Stimulated activated CD4-positive, alpha-beta T cell treated with anti-CD3 and anti-CD28 coated beads, Interleukin-2, amount 100 ng/mL, for 24 hours (primary cell): ENCODE measurements at places on chromosomes 11 and 22.

DNA sequence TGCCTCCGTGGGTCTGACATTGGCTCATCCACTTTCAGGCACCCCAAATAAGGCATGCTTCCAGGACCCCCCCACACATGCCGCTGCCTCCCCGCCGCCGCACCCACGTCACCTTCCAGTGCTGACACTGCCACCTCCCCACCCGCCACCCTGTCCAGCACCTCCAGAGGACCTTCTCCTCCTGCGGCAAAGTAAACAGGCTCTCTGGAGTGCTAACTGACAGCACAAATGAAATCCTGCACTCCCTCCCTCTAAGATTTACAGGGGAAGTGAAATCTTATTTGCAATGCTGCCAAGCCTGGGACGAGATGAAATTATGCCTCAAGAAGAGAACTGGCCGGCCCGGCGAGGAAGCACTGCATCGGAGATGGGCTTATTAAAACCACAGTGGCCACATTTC is 35.3 kb downstream of the MACROD1 start:
- no peak for DNase-seq

DNA sequence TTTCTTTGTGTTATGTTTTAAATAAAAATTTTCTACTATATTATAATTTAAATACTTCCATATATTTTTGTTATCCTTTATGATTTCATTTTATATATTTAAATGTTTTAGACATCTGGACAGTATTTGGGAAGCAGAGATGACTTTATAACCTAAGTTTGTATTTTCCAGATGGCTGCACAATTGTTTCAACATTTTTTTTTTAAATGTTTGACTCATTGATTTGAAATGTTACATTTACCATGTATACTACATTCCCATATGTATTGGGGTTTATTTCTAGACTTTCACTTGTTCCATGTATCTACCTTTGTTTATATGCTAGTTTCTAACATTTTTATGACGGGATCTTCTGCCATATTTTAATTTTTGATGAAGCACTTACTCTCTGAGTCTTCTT is 766.5 kb downstream of the METTL15 start:
- DNase-seq: no peak

DNA sequence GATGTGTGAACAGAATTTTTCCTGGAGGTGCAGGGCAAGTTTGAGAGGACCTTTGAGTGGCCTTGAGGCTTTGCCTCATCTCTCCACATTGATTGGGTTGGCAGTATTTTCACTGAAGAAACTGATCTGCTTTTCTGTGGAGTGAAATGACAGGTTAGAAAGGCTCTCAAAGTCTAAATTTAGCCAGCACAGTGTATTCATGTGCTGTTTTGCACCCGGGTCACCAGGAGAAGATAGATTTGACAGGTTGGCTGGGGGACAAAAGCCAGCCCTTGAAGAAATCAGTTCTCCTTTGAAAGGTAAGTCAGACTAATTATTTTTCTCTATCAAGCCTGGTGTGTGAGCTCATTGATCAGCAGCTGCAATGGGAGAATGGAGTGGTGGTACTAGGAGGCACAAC is 152.9 kb downstream of the DBX1 start:
- no peak for DNase-seq

GRCh38 chr11:106998116-106998915 is 20.0 kb downstream of the GUCY1A2 start:
- no peak for DNase-seq

DNA sequence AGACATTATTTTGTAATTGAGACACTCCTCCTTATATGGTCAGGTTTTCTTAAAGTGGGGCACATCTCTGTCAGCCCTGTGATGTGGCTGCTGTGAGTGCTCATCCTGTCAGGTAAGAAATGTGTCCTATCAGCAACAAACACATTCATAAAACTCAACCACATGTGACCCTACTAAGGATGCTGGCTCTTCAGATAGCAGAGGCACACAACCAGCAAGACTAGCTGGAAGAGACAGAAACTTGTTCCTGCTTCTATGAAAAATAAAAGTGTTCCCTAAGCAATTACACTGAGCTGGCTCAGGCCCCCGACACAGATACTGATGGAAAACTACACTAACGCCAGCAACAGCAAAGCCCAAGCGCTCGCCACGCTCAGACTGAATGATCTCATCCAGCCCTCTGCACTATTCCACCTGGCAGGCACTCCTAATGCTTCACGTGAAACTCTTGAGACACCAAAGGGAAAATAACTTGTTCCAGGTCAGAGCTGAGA is 49.8 kb upstream of the CYP2D6 start:
- DNase-seq: peak; percentile 23

- DNase-seq: no peak
Measured at GRCh38 chr11:12854829-12855228, 154.3 kb upstream of the RASSF10 start.

DNA sequence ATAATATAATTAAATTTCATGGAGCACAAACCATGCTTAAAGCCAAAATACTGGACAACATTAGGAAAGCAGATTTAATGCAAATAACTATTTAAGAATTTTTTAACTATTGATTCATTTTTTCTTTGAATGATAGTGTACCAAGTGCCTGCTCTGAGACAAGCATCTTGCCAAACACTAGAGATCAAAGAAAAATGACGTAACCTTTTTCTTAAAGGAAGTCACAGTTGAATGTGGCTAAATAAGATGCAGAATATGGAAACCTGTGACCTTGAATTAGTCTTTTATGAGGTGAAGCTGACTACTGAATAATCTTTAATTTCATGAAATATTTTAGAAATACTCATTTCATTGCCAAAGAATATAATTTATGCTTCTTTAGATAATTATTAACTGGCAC is 104.0 kb downstream of the MSANTD4 start:
- DNase-seq: no peak

- peak; percentile 71 for DNase-seq
Measured at GRCh38 chr11:75429902-75430713, 2.9 kb downstream of the KLHL35 start.

DNA sequence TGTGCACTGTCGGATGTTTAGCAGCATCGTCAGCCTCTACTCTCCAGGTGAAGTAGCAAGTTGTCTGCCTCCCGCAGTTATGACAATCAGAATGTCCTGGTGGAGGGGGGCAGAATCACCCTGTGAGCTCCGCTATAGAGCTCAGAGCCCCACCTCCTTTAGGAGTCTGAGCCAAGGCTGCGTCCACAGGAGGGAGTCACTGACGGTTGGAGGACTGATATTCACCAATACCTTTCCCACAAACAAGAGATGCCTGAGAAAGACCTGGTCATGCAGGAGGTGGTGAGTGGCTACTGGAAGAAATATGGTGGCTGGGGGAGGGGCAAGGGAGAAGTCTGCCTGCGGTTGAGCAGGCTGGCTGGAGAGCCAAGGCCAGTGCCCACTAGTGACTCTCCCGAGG is 41.7 kb upstream of the ADA2 start:
- DNase-seq: no peak

GRCh38 chr22:30922151-30922611 is 46.4 kb downstream of the MORC2 start:
- peak; percentile 83 for DNase-seq

DNA sequence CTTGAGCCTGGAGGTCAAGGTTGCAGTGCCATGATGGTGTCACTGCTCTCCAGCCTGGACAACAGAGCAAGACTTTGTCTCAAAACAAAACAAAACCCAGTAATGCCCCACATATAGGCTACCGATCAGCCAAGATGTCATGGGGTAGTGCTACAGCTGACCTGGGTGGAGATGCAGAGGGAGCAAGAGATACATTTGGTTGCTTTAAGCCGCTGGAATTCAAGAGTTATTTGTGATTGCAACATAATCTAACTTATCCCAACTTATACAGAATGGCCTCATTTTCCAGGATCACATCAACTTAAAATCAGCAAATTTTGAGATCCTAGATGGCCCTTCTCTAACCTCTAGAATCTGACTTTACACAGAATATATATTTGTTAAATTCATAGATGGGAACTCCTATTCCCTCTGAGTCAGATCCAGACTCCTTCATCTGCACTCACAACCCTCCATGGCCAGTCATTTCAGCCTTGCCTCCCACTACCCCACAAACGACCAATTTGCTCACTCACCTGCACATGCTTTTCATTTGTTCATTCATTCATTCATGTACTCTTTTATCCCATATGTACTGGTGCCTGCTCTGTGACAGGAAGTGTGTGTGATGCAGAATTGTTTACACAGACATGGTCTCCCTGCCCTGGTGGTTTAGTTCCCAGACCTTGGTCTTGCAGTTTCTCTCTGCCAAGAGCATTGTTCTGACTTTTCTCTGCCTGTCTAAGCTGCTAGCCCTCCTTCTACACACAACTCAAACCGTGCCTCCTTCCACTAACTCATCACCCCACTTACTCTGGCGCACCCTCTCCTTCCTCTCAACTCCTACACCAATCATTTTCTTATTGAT is 24.1 kb upstream of the APLNR start:
- no peak for DNase-seq

DNA sequence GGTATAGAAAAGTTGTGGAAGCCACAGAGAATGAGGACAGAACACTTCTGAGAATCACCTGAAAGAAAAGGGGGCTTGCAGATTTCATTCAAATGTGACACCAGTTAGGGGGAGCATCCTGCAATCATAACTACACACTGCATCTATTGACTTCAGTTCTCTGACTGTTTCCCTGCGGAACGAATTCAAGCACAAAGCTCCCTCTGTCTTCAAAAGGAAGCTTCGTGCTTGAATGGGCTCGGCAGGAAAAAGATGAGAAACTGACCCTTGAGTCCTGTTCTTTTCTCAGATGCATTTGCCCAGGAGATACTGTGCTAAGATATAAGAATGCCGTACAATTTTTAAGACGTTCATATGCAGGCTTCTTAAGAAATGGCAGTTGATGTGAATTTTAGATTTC is 2000.4 kb upstream of the RAG2 start:
- DNase-seq: no peak

DNA sequence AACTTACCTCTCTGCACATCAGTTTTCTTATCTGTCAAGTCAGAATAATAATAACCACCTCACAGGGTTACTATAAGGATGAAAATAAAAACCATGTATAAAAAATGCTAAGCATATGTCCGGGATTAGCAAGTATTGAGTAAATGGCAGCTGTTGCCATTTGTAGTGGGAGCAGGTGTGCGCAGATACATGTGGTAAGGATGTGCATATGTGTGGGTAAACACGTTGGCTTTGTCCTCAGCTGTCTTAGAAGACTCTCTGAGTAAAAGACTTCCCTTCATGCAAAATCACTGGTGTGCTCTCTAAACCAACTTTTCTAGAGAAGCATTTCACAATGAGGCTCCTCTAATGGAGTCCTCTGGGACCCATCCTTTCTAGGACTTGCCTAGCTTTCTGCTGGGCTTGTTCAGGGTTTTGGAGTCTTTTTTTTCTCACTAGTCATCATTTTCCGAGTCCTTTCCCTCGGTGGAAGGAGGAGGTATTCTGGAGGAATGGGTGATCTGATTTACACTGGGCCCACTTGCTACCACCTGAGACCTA is 62.4 kb downstream of the NELL1 start:
- no peak for DNase-seq

DNA sequence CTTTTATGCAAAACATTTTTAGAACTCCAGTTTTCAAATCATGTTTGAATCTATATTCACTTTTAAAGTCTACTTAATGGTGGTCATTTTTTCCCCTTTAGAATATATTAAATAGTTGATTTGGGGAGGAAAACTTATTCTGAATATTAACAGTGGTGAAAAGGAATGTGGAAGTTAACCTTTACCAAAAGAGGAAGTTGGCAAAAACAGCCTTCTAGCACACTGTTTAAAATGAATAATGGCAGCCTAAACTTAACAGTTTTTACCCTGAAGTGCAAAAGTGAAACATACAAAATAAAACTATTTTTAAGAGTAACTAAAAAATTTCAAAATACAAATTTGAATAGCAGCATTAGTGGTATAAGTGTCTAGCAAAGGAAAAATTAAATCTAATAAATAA is 86.4 kb downstream of the GRK3 start:
- DNase-seq: no peak

GRCh38 chr22:21448627-21449416 is 18.4 kb upstream of the TMEM191C start:
- peak; percentile 8 for DNase-seq

GRCh38 chr11:119625206-119625978 is 103.6 kb downstream of the NECTIN1 start:
- no peak for DNase-seq

- no peak for DNase-seq
Measured at GRCh38 chr11:117722082-117722481, 74.9 kb downstream of the DSCAML1 start.

DNA sequence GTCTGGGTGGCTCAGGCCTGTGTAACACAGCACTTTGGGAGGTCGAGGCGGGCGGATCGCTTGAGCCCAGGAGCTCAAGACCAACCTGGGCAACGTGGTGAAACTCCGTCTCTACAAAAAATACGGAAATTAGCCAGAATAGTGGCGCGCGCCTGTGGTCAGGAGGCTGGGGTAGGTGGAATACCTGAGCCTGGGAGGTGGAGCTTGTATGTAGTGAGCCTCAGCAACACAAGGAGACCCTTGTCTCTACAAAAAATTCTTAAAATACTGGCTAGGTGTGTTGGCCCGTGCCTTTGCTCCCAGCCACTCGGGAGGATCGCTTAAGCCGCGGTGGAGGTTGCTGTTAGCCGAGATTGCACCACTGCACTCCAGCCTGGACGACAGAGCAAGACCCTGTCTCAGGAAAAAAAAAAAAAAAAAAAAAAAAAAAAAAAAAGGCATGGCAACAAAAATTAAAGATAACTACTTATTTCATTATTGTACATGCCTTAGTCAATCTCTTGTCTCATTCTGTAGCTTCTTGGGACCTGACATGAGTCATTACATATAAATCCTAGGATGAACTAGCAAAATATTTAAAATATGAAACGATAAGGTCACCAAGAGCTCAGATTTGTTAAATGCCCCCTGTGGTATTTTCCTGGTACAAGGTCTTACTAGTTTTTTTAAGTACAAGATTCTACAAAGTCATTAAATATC is 1.1 kb downstream of the TAF1D start:
- peak; percentile 60 for DNase-seq

- no peak for DNase-seq
Measured at GRCh38 chr11:96241331-96241841, 101.6 kb downstream of the MAML2 start.

GRCh38 chr11:74641289-74641688 is 48.9 kb downstream of the POLD3 start:
- DNase-seq: no peak

DNA sequence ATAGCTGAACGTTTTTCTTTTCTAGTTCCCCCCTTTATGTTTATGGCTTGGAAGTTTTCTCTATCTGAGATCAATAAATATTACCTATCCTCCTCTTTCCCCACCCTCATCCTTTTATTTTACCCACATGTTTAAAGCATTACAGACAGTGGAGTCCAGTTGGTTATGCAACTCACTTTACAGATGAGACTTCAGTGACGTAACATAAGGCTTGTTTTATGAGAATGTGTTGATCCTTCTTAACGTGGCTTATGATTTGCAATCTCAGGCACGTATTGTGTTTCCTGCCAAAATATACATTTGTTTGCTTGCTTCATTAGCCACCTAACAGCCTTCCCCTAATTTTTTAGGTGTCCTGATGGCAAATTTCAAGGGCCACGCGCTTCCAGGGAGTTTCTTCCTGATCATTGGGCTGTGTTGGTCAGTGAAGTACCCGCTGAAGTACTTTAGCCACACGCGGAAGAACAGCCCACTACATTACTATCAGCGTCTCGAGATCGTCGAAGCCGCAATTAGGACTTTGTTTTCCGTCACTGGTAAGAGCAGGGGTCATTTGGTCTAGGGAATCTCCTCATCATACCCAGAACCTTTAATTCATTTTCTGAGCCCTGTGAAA is 36.6 kb downstream of the TMEM45B start:
- DNase-seq: no peak

GRCh38 chr11:116215471-116216113 is 557.2 kb downstream of the BUD13 start:
- no peak for DNase-seq
